ENCODE measurements at places on chromosomes 7 and 10. TPM values are rescaled to one million over a fixed set of nuclear protein-coding genes. Genes with fewer than 3 reads are reported as not detected.

The AKR1C4 gene
- polyA plus RNA-seq, result not detected

The HOXA6 gene
- polyA plus RNA-seq, result 0.39 TPM

The MYL7 gene
- polyA plus RNA-seq, result not detected

The SAMD9L gene
- polyA plus RNA-seq, result 57.3 TPM

The SLC26A5 gene
- not detected for polyA plus RNA-seq

The SLC26A3 gene
- polyA plus RNA-seq, result not detected

The PHKG1 gene
- polyA plus RNA-seq, result not detected

The CCDC172 gene
- not detected for polyA plus RNA-seq

The LIPF gene
- not detected for polyA plus RNA-seq
